ENCODE measurements at places on chromosomes 11 and 22. TPM values are rescaled to one million over a fixed set of nuclear protein-coding genes. Genes with fewer than 3 reads are reported as not detected.

GPHA2 gene
- total RNA-seq = not detected

GRCh38 chr22:48333816-48334735 lies 1493.6 kb downstream of the BRD1 start:
- no peak overlapping the region for H3K27ac ChIP-seq
- H3K27me3 ChIP-seq = peaks cover 3% of the 10 kb centered on the region
- H3K4me1 ChIP-seq = no peaks in the 10 kb centered on the region
- no peak for DNase-seq
- no peak overlapping the region for H3K4me3 ChIP-seq

- H3K4me1 ChIP-seq = peaks cover 5% of the 10 kb centered on the region
- peak overlapping the region; percentile 80 for H3K4me3 ChIP-seq
- peak; percentile 51 for DNase-seq
- no peak overlapping the region for H3K27ac ChIP-seq
- no peaks in the 10 kb centered on the region for H3K36me3 ChIP-seq
Observed at GRCh38 chr11:63613517-63614135, 607 bp downstream of the PLAAT3 start.

RAG2 gene
- total RNA-seq = not detected

- H3K4me3 ChIP-seq = no peak overlapping the region
- no peaks in the 10 kb centered on the region for H3K27me3 ChIP-seq
- peaks cover 2% of the 10 kb centered on the region for H3K4me1 ChIP-seq
Observed at GRCh38 chr11:114036147-114036811, 23.2 kb upstream of the ZBTB16 start.

TIRAP gene
- total RNA-seq = 3.5 TPM

- peaks cover 24% of the 10 kb centered on the region for H3K4me1 ChIP-seq
- DNase-seq = peak; percentile 52
- no peaks in the 10 kb centered on the region for H3K27me3 ChIP-seq
- peak overlapping the region; percentile 87 for H3K4me3 ChIP-seq
Observed at GRCh38 chr11:911031-911889, 650 bp upstream of the CHID1 start.

GRCh38 chr11:61526229-61526628 lies 17.7 kb downstream of the LRRC10B start:
- no peaks in the 10 kb centered on the region for H3K4me1 ChIP-seq
- H3K27ac ChIP-seq = no peak overlapping the region
- no peak overlapping the region for H3K4me3 ChIP-seq
- H3K27me3 ChIP-seq = peaks cover 4% of the 10 kb centered on the region
- no peak for DNase-seq

DNA sequence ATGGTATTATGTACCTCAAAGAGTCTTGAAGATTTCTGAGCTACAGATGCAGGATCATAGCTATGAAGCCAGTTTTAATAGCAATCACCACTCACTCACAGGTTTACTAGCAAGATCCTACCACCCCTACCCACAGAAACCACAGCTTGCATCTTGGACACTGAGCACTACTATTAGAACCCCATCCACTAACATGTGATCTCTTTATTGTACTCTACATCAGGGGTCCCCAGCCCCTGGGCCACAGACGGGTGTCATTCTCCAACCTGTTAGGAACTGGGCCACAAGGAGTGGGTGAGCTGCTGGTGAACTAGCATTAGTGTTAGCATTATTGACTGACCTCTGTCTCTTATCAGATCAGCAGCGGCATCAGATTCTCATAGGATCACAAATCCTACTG lies 844.8 kb upstream of the CHORDC1 start:
- no peak overlapping the region for H3K27ac ChIP-seq
- no peak overlapping the region for H3K4me3 ChIP-seq
- no peaks in the 10 kb centered on the region for H3K27me3 ChIP-seq
- H3K4me1 ChIP-seq = no peaks in the 10 kb centered on the region
- no peaks in the 10 kb centered on the region for H3K36me3 ChIP-seq
- no peak for DNase-seq

DNA sequence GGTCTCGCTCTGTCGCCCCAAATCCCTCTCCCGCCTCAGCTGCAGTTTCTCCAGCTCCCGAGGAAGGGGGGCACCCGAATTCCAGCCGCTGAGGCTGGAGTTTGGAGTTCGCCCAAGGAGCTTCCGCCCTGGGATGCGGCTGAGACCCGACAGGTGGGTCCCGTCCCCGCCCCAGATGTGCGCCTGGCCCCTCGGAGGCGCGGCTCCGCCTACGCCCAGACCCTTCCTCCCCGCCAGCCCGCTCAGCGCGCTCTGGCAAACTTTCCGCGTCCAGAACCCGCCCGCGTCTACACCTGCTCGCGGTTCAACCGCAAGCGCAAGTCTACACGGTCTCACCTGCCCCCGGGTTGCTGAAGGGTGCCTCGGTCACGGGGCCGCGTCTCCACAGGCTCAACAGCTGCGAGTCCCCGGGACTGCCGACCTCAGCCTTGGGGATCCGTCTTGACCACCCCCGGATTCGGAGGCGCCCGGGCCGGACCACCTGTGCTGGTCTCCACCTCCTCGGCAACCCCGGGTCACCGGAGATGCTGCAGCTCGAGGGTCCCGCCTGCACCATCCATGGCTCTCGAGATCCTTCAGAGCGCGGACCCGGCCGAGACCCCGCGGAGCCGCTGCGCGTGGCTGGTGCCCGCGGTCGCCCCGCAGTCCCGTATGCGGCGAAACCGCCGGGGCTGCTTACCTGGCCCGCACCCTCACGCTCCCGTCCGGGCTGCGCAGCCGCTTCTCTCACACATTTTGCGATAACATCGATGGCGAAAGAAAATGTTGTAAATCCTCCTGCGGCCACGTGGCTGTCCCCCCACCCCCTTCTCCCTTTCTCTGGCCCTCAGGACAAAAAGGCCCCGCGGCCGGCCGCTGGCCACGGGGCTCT lies 63.6 kb downstream of the NFAM1 start:
- H3K4me1 ChIP-seq = peaks cover 12% of the 10 kb centered on the region
- no peak overlapping the region for H3K27ac ChIP-seq
- peak overlapping the region; percentile 85 for H3K4me3 ChIP-seq
- peaks cover 23% of the 10 kb centered on the region for H3K27me3 ChIP-seq
- H3K36me3 ChIP-seq = no peaks in the 10 kb centered on the region
- DNase-seq = peak; percentile 19

DNA sequence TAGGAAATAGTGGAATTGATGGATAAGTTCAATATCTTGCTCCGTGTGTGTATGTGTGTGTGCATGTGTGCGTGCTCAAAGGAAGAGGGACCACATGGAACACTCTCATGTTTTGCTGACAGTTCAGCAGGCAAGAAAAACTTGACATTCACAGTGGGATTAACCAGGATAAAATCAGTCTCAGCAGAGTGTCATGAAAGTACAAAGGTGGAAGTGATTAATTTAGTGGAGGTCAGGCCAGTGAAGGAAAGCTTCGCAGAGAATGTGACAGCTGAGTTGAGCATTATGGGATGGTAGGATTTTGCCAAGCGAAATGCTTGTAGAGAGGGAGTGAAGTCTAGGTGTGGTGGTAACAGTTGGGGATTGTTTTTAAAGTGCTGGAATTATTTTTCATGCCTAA lies 15.7 kb upstream of the FBXO3 start:
- no peak overlapping the region for H3K4me3 ChIP-seq
- DNase-seq = no peak
- no peaks in the 10 kb centered on the region for H3K36me3 ChIP-seq
- peaks cover 4% of the 10 kb centered on the region for H3K4me1 ChIP-seq
- H3K27me3 ChIP-seq = peaks cover 36% of the 10 kb centered on the region
